ENCODE measurements at places on chromosomes 5 and 9. TPM values are rescaled to one million over a fixed set of nuclear protein-coding genes. Genes with fewer than 3 reads are reported as not detected.

The DMXL1 gene
- total RNA-seq = 8.4 TPM

The PSMD5 gene
- total RNA-seq = 30.4 TPM

The ARHGEF37 gene
- 1.9 TPM for total RNA-seq

The IFNA21 gene
- not detected for total RNA-seq

The CLTA gene
- 328 TPM for total RNA-seq

The FOXD1 gene
- total RNA-seq = 12.2 TPM

The SPINK13 gene
- 0.27 TPM for total RNA-seq

The KLF4 gene
- total RNA-seq = 27.2 TPM

The GARIN3 gene
- not detected for total RNA-seq

The LRRC19 gene
- total RNA-seq = not detected

The PCDHB12 gene
- total RNA-seq = not detected

The MARCHF11 gene
- not detected for total RNA-seq

The F12 gene
- total RNA-seq = 25.7 TPM

The PCDHA2 gene
- not detected for total RNA-seq

The GPX8 gene
- 34.0 TPM for total RNA-seq

The ORM2 gene
- not detected for total RNA-seq

The ACTL7A gene
- total RNA-seq = not detected

The OTP gene
- total RNA-seq = 0.05 TPM

The PCDHGA4 gene
- total RNA-seq = 0.16 TPM

The BRINP1 gene
- total RNA-seq = 0.10 TPM

The FREM1 gene
- total RNA-seq = not detected

The PCDHGC5 gene
- not detected for total RNA-seq

The FOXI1 gene
- total RNA-seq = not detected

The NR2F1 gene
- total RNA-seq = 4.8 TPM

The MEIKIN gene
- total RNA-seq = not detected

All from A549 treated with Mapracorat at 1 μM for 4 hours (cell line).